Glomerular endothelial cell (primary cell): ENCODE measurements at places on chromosomes 2 and 18. TPM values are rescaled to one million over a fixed set of nuclear protein-coding genes. Genes with fewer than 3 reads are reported as not detected.

Gene FN1
- total RNA-seq, result 4,949 and 8,511 TPM in 2 replicates

GRCh38 chr18:21903709-21904108 is 163.1 kb downstream of the MIB1 start:
- DNase-seq, result no peak

DNA sequence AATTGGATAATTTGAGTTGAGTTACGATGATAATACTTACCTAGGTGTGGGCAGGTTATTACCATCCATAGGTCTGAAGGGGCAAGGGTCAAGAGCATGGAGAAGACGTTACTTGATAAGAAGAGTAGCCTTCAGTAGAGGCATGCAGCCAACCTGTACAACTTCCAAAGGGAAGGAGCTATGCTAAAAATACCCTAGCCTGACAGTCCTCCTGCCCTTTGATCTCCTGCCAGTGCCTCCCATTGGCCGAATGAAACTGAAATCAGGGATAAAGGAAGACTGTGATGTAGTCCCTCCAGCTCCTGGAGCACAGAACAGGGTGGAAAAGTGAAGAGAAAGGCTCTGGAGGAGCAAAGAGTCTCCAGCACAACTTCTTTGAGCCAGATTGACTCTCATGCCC is 487.4 kb downstream of the ADCYAP1 start:
- DNase-seq, result no peak

DNA sequence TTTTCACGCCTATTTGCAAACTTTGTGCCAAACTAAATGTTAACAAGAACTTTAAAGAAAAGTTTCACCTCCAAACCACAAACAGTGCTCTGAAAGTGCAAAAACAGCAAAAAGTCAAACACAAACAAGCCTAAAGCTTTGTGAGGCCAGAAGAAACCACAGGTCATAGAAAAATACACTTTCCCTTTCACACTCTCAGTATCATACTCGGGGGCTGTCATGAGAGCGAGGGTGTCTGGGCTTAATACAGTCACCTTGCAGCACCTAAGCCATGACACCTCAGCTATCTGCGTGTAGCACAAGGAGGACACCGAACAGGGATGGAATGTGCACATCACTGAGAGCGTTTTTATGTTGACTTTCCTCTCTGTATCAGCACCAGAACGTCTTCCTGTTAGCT is 26.6 kb upstream of the SEH1L start:
- DNase-seq, result no peak

DNA sequence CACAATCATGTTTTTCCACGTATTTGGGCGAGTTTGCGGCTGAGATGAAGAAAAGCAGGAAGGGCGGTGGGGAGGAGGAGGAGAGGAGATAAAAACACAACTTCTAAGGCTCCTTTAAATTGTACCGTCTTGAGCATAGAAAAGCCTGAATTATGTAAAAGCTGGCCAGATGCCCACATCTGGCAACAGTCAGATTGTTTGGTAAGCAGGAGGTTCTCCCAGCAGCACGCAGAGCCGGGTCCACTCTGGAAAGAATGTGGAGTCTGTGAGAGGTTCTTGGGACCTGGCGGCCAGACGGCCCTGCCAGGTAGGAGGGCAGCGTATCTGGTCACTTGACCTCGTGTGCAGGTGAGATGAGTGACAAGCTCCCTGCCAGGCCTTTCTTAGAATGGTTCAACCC is 215.3 kb upstream of the APCDD1 start:
- no peak for DNase-seq

DNA sequence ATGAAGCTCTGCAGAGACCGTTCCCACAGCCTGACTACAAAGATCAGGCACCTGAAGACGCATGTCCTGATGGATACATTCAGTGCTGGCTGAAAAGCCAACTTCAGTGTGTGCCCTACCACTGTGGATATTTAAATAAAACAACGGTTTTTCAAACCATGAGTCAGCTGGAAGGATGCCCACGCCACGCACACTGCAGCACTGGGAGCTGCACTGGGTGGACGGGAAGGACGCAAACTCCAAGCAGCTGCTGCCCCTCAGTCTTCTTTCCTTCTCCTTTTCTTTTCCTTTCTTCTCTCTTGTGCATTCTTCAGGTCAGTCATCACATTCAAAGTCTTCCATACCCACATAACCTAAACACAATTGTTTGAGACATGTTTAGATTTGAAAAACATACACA is 7.9 kb downstream of the TMEM18 start:
- DNase-seq, result no peak

- DNase-seq, result no peak
These were observed 55.8 kb downstream of the EMX1 start for GRCh38 chr2:72973137-72973535.
